ENCODE measurements at places on chromosomes 2 and 18.
A peak's percentile ranks its signal among the peaks of the same experiment; 100 is the strongest.

DNA sequence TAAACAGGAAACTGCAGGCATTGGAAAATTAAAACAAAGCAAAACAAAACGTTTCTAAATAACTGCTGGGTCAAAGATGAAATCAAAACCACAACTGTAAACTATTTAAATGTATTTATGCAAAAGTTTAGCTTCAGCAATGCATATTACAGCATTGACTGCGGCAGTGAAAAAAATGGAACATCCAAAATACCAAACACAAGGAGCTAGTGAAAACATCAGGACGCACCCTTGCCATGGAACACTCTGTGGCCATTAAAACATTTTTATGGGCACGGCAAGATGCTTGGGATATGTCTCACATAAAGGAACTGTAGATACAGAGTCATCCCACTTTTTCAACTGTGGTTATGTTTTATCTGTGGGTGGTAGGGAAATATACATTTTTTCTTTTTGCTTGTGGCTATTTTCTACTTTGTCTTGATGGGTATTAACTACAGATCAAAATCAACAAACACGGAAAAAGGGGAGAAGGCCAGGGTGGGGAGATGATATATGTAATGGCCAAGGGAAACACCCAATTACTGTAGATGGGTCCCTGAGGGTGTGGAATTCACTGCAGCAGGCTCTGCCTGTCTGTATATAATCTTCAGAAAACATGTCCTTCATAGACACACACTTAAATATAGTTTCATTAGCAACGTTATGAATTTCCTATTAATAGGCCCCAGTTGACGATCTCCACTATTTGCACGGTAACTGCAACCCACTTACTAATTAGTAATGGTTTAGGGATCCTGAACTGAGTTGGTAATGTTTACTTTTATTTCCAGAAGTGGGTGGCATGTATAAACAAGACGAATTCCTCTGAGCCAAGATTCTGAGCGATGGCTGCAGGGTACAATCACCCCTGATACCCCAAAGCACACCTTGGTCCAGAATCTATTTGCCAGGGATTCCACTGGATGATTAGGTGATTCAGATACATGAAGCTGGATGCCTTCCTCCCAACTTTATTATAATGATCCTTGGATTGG, 110.5 kb downstream of the ACKR3 start:
- DNase-seq, result no peak

DNA sequence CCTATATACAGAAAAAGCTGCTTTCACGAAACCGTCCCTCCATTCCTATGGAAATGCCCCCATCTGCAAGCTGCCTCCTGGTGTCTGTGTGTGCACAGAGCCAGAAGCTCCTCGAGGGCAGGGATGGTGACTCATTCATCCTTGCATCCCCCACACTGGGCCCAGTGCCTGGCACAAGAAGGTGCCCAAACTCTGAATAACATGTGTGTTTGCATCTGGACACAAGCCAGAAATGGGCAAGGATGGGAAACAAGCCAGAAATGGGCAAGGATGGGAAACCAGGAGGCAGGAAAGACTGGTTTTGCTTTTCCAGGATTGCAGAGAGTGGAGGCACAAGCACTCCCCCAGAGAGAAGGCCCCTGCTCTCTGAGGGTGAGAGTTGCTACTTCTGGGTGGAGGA, 313.9 kb downstream of the CELF4 start:
- DNase-seq, result no peak

DNA sequence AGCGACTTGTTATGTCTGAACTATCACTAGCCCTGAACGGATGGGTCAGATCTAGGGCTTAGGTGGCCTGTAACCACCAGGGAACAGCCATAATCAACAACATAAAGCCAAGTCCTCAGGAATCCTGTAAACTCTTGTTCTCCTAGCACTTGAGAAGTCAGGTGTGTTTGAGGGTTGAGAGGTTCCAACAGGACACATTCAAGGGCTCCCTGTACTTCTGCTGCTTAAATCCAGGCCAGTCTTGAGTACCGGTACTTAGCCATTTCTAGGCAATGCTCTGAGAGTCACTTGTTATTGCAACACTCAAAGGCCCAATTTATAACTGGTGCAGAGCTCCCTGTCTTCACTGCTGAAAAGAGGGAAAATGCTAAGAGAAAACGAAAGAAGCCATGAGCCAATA, 21.6 kb upstream of the SLC40A1 start:
- no peak for DNase-seq

DNA sequence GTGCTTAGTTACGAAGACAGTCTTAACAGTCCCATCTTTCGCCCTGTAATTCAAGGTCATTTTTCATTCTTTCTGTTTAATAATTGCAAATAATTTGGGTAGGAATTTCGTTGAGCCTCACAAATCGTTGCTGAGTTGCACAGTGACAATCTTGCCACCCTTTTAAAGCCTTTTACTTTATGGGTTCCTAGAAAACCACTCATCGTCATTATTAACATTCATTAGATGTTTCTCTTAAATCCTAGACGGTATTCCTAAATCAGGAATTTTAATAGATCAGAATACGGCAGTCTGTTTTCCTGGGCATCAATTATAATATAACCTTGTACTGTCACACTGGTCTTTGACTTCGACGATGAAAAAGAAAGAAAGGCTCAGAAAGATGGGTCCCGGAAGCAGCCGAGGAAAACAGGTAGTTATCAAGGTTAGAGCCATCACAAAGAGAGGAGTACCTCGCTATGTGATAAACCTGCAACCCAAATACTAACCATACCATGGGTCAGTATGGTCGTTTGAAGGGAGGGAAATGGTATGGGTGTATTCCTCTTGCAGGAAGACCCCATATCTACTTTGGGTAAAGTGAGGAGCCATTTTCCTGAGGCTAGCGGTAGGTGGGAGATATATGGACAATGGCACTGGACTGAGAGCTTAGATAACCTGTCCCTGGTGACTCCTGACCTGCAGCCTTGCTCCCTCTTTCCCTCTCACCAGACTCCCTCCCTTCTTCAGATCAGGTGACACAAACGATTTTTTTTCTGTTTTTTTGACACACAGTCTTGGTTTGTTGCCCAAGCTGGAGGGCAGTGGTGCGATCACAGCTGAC, 981 bp upstream of the SF3B1 start:
- no peak for DNase-seq

DNA sequence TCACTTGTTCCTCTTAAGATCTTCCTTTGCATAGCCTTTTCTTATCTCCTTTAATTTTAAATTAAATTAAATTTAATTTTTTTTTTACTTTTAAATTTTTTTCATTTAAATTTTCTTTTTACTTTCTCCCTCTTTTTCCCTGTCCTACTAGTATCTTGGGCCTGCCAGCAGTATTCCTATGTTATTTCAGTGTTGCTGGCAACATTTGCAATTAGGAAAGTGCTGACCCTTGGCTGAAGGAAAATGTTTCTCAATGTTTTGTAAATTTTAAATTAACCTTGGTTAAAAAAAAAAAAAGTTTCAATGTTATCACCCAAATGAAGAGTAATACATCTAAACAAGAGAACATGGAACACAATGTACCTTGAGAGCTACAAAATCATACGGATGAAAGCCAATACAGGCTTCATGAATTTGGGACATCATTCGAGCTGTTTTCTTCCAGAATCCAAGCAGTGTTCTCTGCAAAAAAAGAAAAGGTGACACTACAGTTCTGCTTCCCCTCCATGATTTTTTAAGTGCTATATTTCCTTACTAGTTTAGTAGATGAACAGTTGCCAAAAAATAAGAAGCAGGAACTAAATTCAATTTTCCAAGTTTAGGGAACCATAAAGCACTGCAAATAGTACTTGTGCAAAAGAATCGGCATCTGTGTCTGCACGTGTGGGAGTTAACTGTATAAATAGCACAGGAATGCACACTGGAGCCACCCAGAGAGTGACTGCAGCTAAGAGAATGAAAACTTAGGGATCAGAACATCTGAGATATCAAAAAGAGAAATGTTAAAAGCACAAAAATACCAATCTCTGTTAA, 55.8 kb downstream of the ICA1L start:
- DNase-seq, result no peak

DNA sequence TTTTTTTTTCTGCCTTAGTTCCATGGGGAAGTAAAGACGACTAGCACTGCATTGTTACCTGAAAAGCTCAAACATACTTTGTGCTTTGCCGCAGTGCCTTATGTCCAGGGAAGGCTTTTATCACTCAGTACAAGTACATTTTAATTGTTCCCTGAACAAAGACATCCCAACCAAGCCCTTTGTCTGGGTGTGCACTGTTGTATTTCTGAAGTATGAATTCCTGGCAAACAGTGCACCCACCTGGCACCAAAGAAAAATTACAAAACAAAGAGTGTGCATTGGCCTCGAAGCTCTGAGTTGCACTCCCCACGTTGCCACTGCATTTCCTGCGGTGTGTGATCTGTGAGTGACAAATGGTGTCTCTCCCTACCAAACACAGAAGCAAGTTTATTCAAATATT, 858.5 kb upstream of the PIK3C3 start:
- DNase-seq, result peak; percentile 18

DNA sequence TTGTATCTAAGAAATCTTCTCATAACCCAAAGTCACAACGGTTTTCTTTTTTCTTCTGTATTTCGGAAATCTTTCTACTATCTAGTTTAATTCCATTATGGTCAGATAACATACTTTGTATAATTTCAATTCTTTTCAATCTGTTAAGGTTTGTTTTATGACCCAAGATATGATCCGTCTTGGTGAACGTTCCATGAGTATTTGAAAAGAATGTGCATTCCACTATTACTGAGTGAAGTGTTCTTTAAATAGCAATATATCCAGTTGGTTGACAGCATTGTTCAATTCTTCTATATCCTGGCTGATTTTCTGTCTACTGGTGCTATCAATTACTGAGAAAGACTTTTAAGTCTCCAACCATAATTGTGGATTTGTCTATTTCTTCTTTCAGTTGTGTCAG, 414.5 kb downstream of the TNS1 start:
- no peak for DNase-seq

GRCh38 chr2:239360421-239361310, 40.2 kb downstream of the HDAC4 start:
- no peak for DNase-seq

DNA sequence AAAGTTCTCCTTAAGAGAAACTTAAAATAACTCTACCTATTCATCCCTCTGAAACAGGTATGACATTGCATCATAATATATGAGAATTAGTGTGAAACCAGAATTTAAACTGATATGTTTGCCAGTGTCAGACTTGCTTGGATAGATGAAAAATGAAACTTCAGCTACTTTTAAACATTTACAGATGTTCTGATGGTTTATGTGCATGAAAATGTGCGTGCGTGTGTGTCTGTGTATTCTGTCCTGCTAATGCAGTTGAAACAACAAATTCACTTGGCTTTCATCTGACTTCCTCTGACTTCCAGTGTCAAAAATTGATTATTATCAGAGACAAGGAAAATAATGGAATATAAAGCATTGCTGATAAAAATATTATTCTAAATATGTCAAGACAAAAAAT, 719.4 kb downstream of the LRP1B start:
- DNase-seq, result no peak

DNA sequence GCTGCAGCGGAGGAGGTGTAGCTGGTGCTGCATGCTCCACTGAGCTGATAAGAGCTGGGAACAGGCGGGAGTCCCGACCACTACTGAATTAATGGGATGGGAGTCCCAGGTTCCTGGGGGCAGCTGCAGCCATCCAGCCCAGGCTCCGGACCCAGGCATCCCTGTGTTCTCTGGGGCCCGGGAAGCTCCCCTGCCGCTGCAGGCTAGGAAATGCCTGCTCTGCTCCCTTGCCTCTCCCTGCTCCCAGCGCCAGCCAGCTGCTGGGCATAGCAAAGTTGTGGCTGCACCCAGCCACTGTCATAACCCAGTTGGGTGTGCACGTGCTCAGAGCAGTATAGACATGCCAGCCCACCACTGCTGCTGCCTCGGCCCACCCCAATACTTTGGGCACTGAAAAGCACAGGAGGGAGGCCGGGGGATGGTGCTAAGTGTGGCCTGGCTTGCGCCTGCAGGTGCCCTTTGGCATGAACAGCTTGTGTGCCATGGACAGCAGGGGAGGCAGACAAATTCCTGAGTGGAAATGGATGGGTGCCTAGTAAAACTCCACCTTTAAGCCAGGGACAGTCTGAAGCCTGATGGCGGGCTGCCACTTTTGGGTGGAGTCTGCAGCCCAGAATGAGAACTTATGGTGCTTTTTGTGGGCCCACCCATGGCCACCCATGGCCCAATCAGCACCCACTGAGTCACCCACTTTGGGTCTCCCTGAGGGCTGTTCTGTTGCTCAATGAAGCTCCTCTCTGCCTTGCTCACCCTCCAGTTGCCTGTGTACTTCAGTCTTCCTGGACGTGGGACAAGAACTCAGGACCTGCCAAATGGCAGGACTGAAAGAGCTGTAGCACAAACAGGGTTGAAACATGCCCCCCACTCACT, 219.3 kb upstream of the TMEFF2 start:
- DNase-seq, result no peak

GRCh38 chr18:35478520-35479435, 19.0 kb downstream of the INO80C start:
- no peak for DNase-seq

DNA sequence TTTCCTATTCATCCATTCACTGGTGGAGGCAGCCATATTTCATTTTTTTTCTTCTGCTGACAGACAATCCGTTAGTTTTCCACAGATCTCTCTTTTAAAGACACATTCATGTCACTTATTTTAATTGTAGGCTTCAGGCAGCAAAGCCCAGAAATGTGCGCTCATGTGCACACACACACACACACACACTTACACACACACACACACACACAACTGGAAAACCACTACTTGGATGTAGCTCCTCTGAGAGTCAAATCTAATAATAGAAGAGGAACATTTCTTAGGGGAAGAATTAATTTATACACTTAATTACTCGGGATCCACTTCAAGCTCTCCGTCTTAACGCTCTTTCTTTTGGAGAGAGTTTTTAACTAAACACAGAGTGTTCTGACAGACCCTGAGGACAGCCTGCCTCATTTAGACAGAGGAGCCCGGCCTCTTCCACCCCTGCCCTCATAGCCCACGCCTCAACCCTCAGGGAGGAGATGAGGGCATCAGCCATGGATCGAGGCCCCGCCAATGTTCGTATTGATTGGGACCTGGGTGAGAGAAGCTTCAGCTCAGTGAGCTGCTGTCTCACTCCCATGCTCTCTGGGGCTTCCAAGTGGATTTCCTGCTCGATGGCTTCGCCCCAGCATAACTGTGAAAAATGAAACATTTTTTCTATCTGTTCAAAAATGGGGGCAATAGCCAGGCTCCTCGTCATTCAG, 261.4 kb upstream of the SKOR2 start:
- DNase-seq, result no peak

DNA sequence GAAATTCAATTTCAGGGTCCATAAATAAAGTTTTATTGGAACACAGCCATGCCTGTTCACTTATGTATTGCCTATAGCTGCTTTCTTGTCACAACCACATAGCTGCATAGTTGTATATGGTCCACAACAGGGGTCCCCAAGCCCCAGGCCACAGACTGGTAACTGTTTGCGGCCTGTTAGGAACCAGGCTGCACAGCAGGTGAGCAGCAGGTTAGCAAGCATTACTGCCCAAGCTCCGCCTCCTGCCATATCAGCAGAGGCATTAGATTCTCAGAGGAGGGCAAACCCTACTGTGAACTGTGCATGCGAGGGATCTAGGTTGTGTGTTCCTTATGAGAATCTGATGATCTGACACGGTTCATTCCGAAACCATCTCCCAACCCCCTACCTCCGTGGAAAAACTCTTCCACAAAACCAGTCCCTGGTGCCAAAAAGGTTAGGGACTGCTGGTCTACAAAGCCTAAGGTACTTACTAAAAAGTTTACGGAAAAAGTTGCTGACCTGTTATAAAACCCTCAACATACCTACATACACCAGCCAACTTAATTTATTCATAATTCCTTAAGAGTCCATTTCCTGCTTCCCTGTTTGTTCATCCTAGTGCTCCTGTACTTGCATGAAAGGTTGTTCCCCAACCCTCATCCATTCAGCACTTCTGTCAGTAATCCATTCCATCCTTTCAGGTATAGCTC, 40.1 kb downstream of the NDUFAF7 start:
- DNase-seq, result no peak

All from DMS 273 treated with DMSO at 0.1 percent for 48 hours (cell line).